ENCODE measurements at places on chromosomes 1 and 21.

DNA sequence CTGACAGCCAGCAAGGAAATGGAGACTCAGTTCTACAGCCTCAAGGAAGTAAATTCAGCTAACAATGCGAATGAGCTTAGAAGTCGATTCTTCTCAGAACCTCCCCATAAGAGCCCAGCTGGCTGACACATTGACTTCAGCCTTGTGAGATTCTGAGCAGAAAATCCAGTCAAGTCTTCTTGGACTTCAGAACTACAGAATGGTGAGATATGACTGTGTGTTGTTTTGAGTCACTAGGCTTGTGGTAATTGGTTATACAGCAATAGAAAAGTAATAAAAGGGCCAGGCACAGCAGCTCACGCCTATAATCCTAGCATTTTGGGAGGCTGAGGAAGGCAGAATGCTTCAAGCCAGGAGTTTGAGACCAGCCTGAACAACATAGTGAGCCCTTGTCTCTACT, 161.8 kb upstream of the IVNS1ABP start:
- DNase-seq = no peak

GRCh38 chr1:94067196-94067595, 53.8 kb downstream of the ABCA4 start:
- DNase-seq = no peak

GRCh38 chr1:57258557-57259325, 165.1 kb downstream of the DAB1 start:
- DNase-seq = no peak

DNA sequence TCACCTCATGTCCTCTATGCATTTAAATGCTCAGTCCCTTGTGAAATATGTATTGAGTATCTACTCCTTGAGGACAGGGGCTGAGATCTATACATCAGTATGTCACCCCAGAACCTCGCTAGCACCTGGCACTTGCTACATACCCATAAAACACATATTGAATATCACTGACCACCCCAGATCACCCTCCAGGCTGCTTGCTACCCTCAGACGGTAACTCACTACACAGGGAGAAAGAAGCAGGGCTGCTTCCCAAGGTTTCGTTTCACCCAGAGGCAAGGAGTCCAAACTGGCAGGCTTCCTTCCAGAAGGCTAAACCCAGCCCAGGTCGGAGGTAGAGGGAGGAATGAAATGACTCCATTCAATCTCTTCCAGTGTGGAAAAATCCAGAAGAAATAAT, 8.5 kb downstream of the INKA2 start:
- DNase-seq = no peak

GRCh38 chr1:5388622-5389021, 603.6 kb downstream of the NPHP4 start:
- no peak for DNase-seq

DNA sequence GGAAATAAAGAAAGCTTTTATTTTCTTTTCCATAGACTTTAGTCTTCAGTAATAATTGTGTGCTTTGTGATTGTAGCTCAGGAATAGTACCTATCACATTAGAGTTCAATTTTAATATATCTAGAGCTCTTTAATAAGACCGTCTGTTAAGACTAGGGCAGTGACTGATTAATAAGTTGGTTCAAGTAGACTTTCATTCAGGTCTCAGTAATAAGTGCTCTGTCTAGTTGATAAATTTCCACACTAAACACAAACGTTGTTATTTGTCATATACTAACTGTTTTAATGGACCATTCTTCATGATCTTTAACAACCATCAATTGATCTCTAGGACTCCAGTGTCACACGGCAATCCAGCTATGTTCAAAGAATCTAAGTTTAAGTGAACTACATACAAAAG, 474.5 kb upstream of the ADGRL2 start:
- no peak for DNase-seq

DNA sequence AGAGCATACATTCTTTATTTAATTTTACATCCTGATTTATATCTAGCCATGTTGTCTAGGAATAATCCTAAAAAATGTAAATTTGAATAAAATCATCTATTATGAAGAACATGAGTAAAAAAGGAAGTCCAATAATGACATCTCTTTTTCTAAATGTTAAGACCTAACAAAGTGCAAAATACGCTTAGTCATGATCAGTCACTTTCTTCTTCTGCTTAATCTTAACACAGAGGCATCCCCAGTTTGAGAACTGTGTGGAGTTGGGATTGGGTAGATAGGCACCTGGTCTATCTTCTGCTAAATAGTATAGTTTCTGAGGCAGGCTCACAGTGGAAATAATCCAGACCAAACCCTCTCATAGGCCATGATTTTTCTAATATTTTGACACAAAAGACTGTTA, 311.7 kb upstream of the LRRC7 start:
- DNase-seq = no peak

DNA sequence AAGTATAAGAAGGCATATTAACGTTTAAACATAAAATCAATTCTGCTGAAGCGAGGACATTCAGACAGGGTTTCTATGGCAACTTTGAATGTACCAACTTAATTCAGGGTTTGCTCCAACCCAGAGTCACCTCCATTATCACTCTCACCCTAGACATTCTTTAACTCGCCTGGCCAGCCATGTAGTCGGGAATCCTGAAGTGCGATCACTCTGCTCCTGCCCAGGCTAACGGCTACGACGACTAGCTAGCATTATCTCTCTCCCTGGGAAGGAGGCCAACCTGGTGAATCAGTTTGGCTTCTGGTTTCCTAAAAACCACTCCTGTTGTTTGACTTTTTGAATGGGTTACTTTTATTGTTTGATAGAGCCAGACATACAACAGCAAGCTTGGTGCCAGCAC, 38.9 kb upstream of the ZBTB18 start:
- DNase-seq = peak; percentile 26

DNA sequence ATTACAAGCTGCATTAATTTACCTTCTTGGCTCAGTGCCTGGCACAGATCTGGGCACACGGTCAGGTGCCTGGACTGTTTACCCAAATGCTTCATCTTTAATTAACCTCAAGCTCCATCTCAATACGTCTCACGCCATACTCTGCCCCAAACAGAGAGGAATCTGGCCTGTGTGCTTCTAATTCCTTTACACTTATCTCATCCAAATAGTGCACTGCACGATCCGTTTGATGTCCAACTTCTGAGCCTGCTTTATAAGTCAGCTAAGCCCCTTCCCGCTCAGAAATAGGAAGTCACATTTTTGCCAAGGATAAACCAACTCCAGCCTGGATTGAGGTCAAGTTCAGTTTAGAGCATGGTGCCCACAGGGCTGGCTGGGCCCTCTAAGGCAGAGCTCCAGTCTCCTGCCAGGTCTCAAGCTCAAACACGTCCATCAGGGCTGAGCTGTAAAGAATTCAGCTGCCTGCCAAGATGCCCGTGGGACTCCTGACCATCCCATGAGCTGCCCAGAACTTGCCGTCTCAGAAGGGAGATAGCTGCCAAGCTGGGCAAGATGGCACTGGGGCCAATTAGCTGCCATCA, 233.5 kb downstream of the TRABD2B start:
- no peak for DNase-seq

- DNase-seq = no peak
Measured at GRCh38 chr1:103191327-103191726, 83.0 kb upstream of the COL11A1 start.

GRCh38 chr1:50750021-50750619, 209.9 kb downstream of the FAF1 start:
- no peak for DNase-seq

DNA sequence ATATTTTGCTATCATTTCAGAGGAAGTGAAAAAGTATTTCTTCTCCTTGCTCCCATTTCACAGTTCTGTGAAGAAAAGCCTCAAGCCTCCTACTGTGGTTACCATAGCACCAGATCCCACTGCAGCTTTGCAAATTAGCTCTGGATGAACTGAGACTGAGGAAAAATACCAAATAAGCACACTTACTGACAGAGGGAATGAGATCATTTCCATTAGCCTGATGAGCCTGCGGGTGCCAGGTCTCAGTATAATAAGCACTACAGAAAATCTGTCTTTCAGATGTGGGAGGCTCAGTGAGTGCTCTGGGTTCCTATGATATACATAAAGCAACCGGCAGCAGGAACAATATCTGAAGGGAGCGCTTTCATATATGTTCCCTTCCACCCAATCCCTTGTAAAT, 21.4 kb downstream of the XKR8 start:
- DNase-seq = no peak

- peak; percentile 2 for DNase-seq
Measured at GRCh38 chr1:171644805-171645483, 7.5 kb downstream of the MYOC start.

DNA sequence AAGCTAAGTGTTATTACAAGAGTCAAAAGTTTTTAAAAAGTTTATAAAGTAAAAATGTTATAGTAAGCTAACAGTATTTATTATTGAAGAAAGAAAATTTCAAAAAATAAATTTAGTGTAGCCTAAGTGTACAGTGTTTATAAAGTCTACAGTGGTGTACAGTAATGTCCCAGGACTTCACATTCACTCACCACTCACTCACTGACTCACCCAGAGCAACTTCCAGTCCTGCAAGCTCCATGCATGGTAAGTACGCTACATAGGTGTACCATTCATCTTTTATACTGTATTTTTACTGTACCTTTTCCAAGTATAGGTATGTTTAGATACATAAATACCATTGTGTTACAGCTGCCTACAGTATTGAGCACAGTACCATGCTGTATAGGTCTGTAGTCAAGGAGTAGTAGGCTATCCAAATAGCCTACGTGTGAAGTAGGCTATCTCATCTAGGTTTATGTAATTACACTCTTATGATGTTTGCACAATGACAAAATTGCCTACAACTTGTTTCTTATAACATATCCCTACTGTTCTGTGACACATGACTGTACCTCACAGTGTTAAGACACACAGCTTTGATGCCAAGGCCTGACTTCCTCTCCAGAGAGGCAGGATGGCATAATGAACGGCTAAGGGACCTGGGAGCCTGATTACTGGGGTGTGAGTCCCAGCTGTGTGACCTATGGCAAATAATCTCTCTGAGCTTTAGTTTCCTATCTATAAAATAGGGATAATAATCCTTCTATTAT, 12.7 kb downstream of the DHCR24 start:
- no peak for DNase-seq

DNA sequence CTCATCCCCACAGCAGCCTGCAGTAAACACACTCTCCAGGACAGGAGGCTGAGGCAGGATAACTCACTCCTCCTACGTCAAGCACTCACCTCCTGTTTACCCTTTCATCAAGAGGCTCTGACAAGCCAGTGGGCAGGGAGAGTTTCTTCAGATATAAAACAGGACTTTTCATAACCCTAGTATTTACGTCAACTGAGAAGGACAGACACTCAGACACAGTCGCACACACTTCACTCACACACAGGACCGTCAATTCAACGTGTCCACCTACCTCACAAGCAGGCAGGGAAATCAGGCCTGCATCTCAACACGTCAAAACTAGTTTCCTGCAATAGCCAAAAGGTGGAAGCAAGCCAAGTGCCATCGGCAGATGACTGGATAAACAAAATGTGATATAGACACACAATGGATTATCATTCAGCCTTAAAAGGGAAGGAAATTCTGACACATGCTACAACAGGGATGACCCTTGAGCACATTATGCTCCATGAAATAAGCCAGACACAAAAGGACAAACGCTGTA, 48.6 kb downstream of the ITPKB start:
- no peak for DNase-seq

- no peak for DNase-seq
Measured at GRCh38 chr21:34335316-34335715, 28.5 kb upstream of the KCNE2 start.

- DNase-seq = peak; percentile 72
Measured at GRCh38 chr1:119611701-119612113, 36.4 kb downstream of the ZNF697 start.

DNA sequence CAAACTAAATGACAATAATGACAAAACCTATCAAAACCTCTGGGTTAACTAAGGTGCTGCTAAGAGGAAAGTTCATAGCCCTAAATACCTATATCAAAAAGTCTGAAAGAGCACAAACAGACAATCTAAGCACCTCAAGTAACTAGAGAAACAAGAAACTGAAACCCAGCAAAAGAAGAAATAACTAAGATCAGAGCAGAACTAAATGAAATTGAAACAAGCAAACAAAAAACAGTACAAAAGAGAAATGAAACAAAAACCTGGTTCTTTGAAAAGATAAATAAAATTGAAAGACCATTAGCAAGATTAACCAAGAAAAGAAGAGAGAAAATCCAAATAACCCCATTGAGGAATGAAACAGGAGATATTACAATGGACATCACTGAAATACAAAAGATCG, 44.8 kb upstream of the KIAA0040 start:
- no peak for DNase-seq

- DNase-seq = no peak
Measured at GRCh38 chr1:233033361-233033760, 83.0 kb downstream of the NTPCR start.

GRCh38 chr1:225977937-225978748, 21.0 kb downstream of the SDE2 start:
- DNase-seq = no peak

GRCh38 chr21:14520535-14520934, 25.6 kb downstream of the SAMSN1 start:
- DNase-seq = no peak

GRCh38 chr1:55823541-55824250, 608.5 kb upstream of the USP24 start:
- DNase-seq = no peak

DNA sequence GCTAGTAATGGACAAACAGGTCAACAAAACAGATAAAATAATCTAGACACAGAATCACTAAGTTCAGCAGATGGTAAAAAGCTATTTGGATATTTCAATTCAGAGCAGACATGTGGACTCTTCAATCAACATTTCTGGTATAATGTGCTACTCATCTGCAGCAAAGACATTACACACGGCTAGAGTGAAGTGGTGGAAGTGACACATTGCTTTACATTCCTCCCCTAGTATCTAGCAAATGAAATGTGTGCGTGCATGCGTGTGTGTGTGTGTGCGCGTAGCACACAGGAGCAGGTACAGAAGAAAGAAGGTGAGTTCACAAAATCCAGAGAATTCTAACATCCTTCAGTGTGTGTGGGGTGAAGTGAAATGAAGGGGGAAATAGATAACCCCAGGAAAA, 8.3 kb downstream of the AHCTF1 start:
- DNase-seq = no peak

GRCh38 chr1:209389258-209389657, 194.3 kb upstream of the CAMK1G start:
- no peak for DNase-seq

DNA sequence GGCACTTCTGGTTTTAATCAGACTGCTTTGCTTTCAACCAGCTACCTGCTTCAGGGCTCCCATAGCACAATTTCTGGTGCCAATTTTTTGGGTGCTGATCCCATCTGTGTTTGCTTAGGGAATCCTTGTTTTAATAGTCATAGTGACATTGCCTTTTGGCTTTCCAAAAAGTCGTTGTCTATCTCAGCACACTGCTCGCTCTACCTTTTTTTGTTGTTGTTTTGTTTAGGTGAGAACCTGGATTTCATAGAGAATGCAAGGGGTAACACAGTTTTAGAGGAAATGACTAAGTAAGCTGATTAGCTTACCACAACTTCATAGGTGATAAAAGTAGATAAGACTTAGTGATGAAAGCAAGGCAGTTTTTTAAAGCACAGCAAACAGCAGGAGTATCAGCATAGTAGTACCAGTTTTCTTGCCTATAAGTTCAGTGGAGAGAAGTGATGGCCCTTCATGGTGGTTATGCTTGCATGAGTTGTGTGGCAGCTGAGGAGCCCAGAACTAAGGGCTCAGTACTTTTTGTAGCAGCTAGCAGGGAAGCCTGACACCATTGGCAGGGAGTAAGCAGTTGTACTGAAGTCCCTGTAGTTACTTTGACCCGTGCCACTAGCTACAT, 31.3 kb downstream of the NEK7 start:
- no peak for DNase-seq

- DNase-seq = no peak
Measured at GRCh38 chr1:22903113-22903512, 69.6 kb downstream of the LACTBL1 start.
